ENCODE measurements at places on chromosomes 3 and 15. TPM values are rescaled to one million over a fixed set of nuclear protein-coding genes. Genes with fewer than 3 reads are reported as not detected.

Gene NRROS
- 2.0 TPM for total RNA-seq

Gene ENTPD3
- 1.4 TPM for total RNA-seq

Gene PARP3
- 5.4 TPM for total RNA-seq

Gene GRIP2
- total RNA-seq, result 11.2 TPM

Gene SLC9A9
- 0.17 TPM for total RNA-seq

Gene TTLL13
- total RNA-seq, result 0.69 TPM

Gene IL17RD
- total RNA-seq, result 30.4 TPM

GRCh38 chr3:88231207-88231606 lies 81.4 kb downstream of the C3orf38 start:
- no peak for DNase-seq

- no peak for DNase-seq
These were observed 244.2 kb downstream of the PTPRG start for GRCh38 chr3:61805510-61806080.

GRCh38 chr3:72811571-72811970 lies 36.7 kb downstream of the SHQ1 start:
- no peak for DNase-seq

DNA sequence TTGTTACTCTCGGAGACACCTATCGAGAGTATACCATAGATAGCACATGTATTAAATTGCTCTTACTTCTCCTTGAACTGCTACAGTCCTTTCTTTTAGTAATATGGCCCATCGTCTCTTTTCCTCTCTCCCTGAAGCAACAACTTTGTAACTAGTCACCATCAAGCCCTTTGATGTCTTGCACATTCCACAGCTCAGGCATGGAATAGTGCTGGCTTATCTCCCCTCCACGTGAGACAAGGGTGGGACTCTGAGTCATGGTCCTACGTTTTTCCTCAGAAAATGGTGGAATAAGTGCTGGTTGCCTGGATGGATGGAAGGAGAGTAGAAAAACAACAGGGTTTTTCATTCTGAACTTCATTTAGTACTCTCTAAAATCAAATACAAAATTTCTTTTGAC lies 163.3 kb upstream of the MBNL1 start:
- no peak for DNase-seq

GRCh38 chr3:168331756-168332155 lies 236.0 kb upstream of the GOLIM4 start:
- no peak for DNase-seq

- no peak for DNase-seq
These were observed 8.7 kb downstream of the TBC1D5 start for GRCh38 chr3:17733768-17734167.

GRCh38 chr3:185754920-185755319 lies 69.9 kb downstream of the IGF2BP2 start:
- no peak for DNase-seq

GRCh38 chr3:126351086-126351770 lies 6.0 kb downstream of the KLF15 start:
- DNase-seq, result no peak

- DNase-seq, result no peak
These were observed 168.1 kb upstream of the MYRIP start for GRCh38 chr3:39641274-39641673.

DNA sequence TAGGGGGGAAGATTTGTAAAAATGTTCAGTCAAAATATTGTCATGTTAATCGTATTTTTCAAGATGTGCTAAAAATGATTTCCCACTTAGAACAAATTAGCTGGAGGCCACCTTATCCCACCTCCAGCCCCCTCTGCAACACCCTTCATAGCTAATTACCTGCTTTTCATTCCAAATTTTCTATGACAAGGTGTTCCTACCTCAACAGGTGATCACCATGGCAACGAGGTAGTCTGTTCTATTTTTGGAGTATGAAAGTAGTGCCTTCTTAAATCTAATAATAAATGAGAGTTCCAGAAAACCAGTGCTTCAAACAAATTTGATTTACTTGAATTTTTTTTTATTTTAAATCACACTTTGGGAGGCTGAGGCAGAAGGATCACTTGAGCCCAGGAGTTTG lies 149.8 kb downstream of the FNDC3B start:
- DNase-seq, result no peak

- DNase-seq, result no peak
These were observed 148.4 kb upstream of the TLE3 start for GRCh38 chr15:70245932-70246622.

- no peak for DNase-seq
These were observed 419.3 kb downstream of the MAGI1 start for GRCh38 chr3:65619451-65619881.

DNA sequence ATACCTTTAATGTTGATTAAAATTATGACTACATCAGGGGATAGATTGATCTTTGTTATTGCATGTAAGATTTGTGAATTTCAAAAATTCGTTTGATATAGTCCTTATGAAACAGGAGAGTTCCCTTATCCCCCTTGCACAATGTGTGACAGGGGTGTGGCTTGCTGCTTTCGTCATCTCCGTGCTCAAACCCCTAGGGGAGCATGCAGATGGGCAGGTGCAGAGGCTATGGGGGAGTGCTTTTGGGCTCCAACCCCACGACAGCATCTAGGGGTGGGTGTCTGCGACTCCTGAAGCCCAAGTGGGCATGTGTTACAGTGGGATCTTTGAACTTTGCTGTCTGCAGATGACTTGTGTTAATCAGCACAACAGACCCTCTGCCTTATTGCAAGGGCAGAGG lies 360.1 kb upstream of the GOLIM4 start:
- no peak for DNase-seq

DNA sequence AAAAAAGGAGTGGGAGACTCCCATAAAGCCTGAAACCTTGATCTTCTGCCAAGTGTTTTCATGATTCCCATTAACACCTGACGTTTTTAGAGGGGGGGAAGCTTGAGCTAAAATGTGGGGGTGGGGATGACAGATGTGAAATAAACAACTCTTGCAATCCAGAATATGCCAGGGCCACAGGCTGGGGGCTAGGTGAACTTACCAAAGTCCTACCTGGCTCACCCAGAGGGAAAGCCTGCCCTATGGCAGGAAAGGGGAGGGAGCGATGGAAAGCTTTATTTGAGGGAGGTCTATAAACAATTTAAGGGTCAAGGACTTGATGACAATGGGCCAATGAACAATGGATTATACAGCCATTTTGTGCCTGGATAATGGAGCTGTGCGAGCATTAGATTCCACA lies 108.3 kb downstream of the LRIG1 start:
- DNase-seq, result no peak

- DNase-seq, result no peak
These were observed 146.4 kb downstream of the TJP1 start for GRCh38 chr15:29675791-29676301.

DNA sequence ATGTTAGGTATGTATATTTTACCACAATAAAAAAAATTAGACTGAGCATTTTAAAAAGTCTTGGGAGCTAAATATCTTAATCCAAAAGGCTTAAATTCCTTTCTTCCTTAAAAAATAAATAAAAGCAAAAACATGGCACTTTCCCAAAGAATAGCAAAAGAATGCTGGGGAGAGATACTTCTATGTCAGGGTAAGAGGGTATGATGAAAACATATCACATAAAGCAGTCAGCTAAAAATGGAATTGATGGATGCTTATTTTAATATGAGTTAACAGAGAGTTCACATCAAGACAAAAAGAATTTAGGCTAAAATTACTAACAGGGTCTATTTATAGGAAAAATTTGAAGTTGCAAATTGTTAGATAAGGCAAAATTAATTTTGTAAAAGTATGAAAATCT lies 141.0 kb downstream of the MYLK start:
- DNase-seq, result no peak

GRCh38 chr3:135149707-135150681 lies 354.9 kb downstream of the EPHB1 start:
- no peak for DNase-seq

GRCh38 chr3:85148036-85148435 lies 189.2 kb downstream of the CADM2 start:
- DNase-seq, result no peak

DNA sequence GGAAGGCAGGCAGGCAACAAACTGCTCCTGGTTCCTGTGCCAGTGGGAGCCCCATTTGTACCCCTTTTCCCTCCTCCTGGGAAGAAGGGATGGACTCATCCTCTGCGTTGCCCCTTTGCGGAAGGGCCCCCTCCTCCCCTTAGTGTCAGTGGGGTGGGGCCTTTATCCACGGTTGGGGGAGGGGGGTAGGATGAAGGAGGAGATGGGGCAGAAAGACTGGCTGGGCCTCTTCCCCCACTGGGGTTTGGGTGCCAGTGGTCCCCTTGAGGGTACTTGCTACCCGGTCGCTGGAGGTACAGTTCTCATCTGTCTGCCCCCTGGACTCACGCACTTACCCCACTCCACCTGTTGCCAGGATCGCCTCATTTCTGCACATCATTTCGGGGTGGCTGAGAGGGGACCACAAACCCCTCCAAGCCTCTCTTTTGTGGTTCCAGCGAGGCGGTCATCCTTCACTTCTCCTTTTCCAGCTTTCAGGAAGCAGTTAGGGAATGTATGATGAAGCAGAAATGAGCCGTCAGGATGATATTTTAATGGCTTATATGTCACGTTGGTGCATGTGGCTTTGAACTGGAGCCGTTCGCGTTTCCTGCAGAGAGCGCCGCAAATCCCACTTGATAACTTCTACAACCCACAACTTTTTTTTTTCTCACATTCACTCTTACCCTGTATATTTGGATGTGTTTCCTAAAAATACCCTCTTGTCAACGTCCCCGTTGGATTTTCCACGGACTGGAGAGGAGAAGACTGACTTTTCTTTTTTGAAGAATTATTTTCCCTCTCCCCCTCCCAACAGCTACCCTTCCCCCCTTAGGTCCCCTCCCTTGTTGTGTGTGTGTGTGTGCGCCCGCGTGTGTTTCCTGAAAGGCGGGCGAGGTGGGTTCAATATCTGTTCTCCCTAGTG lies at the start of gene ZIC4:
Gene ZIC4 (minus strand): TSS at position 516 of the 904 bp plus-strand sequence. CDS start 3,746 bp downstream, outside the sequence.
- no peak for DNase-seq

DNA sequence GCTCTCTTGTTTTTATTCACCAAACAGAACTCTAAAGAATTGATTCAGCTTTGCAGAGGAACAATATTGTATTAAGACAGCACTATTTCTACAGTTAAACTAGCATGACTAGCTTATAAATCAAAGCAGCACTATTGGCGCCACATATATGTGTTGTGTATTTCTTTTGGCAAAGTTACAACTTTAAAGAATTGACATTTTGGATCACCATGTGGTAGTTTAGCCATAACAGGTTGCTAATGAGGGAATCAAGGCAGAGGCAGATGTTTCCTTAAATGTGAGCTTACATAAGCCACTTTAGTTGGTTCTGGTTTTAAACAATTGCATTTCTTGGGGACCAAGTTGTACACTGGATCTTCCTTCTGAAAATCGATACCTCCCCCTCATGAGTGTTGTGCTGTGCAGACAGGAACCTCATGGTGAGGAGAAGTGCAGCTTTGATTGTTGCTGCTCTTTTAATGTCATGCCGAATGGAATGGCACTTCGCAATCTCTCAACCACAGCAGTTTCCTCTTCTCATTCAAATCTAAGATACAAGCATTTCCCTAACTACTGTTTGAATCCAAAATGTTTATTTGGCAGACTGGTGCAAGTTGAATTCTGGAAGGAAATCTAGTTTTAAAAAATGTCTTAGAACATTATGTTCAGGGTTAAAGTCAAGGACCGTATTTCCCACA lies 151.2 kb downstream of the MYRIP start:
- DNase-seq, result no peak

GRCh38 chr3:15638193-15638890 lies 36.8 kb downstream of the BTD start:
- no peak for DNase-seq
